ENCODE measurements at places on chromosomes 6 and 20.

GRCh38 chr20:47273591-47274235, 82.8 kb downstream of the ZMYND8 start:
- no peak for DNase-seq

GRCh38 chr6:18784794-18785193, 397.6 kb downstream of the RNF144B start:
- no peak for DNase-seq

DNA sequence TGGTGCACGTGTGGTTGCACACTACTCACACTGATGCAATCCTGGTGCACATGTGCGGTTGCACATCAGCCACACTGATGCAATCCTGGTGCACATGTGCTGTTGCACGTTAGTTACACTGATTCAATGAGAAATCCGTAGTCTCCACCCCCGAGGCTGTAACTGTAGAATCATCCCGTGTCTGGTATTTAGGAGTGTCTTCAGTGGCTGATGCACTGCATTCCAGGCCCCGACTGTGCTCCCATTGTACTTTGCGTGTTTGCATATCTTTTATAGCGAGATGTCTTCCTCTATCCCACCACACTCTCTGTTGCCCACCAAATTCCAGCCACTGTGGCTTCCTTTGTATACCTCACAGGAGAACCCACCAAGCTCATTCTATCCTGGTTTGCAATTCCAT, 87.8 kb upstream of the MTHFD1L start:
- DNase-seq = no peak

- DNase-seq = no peak
Measured at GRCh38 chr6:119278625-119279024, 70.9 kb downstream of the MAN1A1 start.

- no peak for DNase-seq
Measured at GRCh38 chr6:27025351-27025750, 222.2 kb upstream of the PRSS16 start.

DNA sequence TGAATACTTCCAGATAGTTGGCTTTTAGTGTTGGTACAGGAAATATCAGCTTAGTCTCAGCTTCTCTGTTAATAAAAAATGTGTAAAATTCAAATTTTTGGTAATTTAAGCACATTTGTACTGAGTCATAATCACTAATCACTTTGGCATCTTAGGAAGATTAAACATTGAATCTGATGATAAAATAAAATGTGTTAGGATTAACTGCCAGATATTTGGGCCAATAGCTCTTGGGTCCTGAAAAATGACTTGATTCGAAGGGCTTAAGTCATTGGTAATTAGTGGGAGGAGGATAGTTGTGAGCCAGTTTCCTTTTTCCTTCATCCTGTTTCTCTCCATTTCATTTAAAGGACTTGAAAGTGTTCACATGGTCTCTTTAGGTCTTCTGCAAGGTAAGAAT, 426.1 kb downstream of the RFPL4B start:
- DNase-seq = no peak

GRCh38 chr20:40960521-40960956, 68.1 kb upstream of the TOP1 start:
- no peak for DNase-seq

GRCh38 chr6:18328540-18328939, 58.6 kb upstream of the RNF144B start:
- no peak for DNase-seq

DNA sequence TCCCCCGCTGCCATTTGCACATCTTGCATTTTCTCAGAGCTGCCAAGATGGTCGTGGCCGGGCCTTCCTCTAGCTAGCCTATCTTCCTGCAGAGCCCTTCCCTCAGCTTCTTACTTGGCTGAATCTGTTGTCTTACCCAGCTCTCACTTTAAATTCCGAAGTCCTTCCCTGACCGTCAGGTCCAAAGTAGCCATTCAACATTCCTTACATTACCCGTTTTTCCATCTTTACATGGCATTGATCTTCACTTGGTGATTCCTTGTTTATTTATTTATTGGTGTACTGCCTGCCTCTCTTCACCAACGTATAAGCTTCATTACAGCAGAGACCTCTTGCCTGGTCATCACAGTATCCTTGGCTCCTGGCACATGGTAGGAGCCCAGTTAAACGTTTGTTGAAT, 137.4 kb upstream of the ESR1 start:
- DNase-seq = no peak

- DNase-seq = peak; percentile 49
Measured at GRCh38 chr6:106477790-106478189, 117.3 kb downstream of the CRYBG1 start.

- DNase-seq = no peak
Measured at GRCh38 chr20:36066777-36067176, 87.8 kb upstream of the EPB41L1 start.

DNA sequence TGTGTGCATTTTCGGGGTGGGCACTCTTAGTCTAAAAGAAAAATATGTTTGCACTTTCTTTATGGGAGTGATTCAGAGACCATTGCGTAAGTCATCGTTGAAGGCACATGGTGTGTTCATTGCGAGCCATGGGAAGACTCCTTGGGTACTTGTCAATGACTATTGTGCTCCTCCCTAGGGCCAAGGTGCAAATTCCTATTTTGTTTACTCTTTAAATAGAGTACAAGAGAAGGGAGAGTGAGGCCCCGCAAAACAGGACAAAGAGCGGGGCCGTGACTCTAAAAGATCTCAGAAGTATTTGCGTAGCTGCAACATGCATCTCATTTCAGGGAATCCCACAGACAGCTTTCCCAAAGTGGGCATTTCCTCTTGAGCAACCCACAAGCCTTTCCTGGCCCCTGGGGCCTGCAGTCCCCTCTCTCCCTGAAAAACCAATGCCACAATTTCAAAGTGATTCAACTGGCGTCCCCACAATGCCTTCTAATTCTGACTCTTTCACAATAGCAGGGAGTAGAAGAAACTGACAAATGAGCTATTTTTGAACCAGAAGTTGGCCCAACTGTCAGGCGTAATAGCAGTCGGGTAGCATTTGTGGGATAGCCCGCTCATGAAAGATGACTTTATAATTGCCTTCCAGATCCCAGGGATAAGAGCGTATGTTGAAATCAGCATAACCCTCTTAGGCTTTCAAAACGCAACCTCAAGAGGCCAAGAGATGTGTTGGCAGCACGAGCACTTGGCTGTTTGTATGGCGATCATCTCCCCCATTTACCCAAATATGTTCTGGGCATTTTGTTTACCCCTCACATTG, 277.9 kb upstream of the BMP2 start:
- DNase-seq = peak; percentile 46

GRCh38 chr20:24802286-24802820, 146.7 kb upstream of the CST7 start:
- DNase-seq = no peak

GRCh38 chr20:375265-375889, 5.2 kb upstream of the TRIB3 start:
- DNase-seq = no peak

DNA sequence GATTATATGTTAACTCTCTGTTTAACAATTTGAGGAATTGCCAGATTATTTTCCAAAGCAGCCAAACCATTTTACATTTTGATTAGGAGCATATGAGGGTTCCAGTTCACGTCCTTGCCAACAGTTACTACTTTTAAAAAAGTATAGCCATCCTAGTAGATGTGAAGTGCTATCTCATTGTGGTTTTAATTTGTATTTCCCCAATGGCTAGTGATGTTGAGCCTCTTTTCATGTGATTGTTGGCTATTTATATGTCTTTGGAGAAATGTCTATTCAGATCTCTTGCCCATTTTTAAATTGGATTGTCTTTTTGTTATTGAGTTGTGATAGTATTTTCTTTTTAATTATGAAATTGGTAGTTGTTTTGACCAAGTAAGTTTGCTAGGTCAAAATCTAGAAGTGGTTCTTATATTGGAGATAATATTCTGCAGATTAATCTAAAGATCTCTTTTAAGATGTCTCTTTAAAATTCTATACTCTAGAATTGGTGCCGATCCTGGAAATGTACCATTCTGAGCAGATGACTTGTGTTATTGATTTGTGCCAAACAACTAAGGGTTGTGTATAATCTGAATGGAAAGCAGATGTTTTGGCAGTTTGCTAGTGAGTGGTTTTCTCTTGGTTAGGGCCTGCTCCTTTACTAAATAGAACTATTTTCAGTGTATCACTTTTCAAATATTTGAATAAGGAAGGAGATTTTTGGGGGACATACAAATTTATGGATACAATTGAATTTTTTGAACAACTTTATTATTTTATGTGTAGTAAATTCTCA, 99.5 kb downstream of the CDKAL1 start:
- DNase-seq = no peak

GRCh38 chr6:37130704-37131103, 39.2 kb upstream of the PIM1 start:
- DNase-seq = no peak

DNA sequence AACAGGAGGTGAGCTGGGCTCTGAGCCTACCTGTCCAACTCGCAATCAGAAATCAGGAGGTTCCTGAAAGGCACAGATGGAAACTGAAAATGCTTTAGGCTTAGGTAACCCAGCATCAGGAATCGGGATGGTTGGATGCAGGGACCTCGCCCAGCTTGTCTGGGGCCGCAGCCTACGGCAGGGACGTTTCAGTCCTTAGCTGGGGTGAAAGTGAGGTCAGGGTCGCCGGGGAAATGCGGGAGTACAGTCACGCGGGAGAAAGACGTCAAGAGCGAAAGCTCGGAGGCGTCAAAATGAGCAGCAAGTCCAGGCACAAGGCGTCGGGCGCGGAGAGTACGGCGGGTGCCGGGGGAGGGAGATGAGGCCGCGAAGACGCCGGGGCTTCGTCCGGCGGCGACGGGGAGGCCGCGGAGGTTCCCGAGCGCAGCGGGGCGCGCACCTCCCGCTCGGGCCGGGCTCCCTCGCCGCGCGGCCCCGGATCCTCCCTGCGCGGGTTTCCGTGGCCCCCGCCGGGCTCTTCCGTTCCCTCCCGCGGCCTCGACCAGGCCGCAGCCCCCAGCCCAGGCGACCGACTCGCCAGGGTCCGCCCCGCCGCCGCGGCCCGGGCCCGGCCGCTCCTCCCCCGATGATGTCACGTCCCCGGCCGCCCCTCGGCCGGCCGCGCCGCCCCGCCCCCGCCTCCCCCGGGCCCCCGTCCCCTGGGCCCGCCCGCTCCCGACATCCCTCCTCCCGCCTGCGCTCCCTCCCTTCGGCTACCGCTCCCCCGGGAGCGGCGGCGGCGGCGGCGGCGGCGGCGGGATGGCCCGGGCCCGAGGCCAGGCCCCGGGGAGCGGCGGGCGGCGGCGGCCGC, at the start of gene EBF4:
EBF4 (plus strand) TSS at position 745 of the 850 bp plus-strand sequence. CDS start 866 bp downstream, outside the sequence.
- no peak for DNase-seq

DNA sequence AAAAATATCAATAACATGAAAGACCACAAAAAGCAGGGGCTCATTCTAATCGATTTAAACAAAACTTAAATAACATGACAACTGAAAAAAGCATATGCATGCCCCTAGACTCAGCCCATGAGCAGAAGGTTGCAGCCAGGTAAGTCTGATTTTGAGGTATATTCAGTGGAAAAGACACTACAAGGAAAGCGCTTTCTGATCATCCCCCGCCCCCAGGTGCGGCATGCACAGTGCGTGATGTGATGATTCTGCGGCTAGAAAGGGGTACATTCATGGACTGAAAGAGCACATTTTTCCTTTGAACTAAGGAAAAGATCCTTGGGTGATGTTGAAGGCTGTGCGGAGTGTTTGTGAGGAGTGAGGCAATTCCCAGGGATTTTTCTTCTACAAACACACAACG, 16.9 kb upstream of the FOXC1 start:
- no peak for DNase-seq

DNA sequence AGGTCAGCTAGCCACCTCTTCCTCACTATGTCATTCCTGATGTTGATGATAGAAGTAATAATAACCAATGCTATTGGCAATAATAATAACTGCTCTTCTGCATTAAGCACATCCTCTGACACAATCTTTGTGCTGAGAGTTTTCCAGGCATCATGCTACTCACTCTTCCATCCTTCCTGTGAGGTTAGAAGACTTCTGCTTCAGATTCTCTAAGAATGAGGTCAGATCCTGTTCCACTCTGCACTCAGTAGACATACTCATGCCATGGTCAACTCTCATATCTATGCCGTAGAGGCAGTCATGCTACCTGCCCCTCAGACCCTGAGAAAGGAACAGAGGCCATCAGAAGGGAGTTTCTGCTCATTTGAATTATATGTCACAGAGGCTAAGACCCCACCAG, 98.1 kb upstream of the TOP1 start:
- no peak for DNase-seq

GRCh38 chr20:18034039-18034438, 23.7 kb downstream of the OVOL2 start:
- DNase-seq = no peak

DNA sequence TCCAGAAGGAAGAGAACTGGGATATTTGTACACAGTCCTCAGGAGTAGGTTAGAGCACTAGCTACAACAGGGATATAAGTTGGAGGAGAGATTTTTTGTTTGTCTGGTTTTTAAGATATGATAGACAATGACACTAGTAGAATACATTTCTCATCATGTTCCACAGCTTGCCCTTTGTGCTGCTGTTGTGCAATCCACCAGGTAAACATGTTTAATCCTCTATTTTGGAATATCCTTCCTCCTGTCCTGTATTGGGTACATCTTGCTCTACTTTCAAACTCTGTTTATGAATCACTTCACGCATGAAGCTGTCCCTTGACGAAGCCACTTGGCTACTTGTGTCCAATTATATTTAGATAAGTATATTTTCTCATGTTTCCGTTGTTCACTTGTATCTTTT, 153.6 kb upstream of the TENT5A start:
- DNase-seq = no peak

DNA sequence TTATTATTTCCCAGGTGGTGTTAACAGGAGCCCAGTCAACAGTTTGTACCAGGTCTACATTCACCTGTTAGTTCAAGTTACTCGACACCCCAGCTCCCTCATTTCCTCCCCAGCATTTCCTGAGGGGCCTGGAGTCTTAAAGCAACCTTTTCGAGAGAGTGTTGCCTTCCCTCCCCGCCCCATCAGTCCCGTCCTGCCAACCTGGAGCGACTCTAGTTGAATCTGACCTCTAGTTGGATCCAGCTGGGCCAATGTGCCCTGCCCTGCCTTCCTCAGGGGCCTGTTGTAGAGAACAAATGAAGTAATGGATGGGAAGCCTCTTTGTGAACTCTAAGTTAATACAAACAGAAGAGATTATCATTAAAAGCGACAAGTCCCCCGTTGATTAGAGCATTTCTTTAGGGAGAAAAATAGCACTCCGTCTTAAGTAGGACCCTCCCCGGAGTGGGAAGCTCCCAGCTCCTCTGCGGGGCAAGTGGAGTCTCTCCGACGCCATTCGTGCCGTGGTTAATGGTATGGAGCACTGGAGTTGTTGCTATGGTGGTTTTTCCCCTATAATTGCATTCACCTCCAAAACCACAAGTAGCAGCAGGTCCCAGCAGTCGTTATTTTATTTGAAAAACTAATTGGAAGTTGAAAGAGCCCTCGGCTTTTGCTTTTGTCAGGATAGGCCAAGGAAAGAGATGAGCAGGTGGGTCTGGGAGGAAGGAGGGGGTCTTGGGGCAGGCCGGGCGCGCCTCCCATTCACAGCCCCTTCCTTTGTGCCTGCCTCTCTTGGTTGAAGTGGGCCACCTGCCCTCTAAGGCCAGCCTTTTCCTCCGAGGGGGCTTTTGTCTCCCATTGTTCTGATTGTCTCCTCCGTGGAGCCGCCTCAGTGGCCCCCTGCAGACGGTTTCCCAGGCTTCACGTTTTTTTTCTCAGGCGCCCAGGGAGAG, 16.1 kb downstream of the GHRH start:
- no peak for DNase-seq

- no peak for DNase-seq
Measured at GRCh38 chr6:68240726-68241125, 394.4 kb upstream of the ADGRB3 start.

- DNase-seq = no peak
Measured at GRCh38 chr6:161161889-161162624, 111.8 kb downstream of the AGPAT4 start.

Data from spinal cord (tissue), 10 donors.